ENCODE measurements at places on chromosomes 4 and X.

- DNase-seq: no peak
Measured at GRCh38 chrX:107117993-107118321, 665 bp downstream of the RBM41 start.

DNA sequence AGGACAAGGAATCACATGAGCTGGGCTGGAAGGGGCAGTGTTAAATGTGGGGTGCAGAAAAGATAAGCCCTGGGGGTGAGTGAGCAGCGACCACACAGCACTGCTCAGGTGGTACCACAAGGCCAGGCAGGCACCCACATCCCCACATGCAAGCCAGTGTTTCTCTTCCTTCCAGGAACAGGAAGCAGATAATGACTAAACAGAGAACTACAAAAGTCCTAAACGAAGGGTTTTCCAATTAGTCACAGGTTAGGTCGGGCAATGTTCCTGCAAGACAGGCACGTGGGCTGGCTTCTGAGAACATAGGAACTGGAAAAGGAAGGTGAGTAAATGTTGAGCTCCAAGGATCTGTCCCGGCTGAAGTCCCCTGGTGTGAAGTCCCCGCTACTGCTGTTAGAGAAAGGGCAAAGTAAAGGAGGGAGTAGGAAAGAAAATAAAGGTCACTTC is 19.5 kb downstream of the RELL1 start:
- no peak for DNase-seq

GRCh38 chr4:94762326-94762725 is 4.6 kb downstream of the BMPR1B start:
- no peak for DNase-seq

- no peak for DNase-seq
Measured at GRCh38 chr4:152185786-152186550, 349.9 kb downstream of the FBXW7 start.

- no peak for DNase-seq
Measured at GRCh38 chrX:118593407-118593806, 97.8 kb downstream of the DOCK11 start.

DNA sequence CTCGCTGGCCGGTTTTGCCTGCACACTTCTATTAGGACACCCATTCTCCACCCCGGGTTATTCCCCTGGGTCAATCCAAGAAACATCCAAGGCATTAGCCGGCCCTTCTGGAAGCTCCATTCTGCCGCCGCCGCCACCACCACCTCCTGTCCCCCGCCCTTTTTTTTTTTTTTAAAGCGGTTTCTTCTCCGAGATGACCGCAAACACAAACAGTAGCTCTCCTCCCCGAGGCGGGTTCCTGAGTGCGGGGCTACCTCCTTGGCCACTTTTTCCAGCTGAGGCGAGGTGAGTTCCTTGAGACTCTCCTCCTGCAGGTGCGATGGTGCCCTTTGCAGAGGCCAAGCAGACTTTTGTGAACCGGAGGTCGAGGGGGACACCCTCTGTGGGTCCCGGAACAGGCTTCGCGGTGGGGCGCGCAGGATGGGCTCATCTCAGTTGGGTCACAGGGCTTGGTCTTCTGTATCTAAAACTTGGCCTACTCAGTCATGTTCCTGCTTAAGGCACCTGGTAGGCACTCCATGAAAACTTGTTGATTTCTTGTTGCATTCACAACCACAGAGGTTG is 930 bp downstream of the NWD2 start:
- no peak for DNase-seq

DNA sequence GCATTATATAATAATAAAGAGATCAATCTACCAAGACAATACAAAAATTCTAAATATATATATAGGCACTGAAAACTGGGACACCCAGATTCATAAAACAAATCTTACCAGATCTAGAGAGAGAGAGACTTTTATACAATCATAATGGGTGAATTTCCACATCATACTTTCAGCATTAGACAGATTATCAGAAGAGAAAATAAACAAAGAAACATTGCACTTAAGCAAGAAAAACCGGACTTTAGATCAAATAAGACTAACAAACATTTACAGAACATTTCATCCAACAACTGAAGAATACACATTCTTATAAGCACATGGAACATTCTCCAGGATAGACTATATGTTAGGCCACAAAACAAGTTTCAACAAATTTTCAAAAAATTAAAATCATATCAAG is 245.1 kb downstream of the INPP4B start:
- DNase-seq: no peak

- no peak for DNase-seq
Measured at GRCh38 chr4:93617606-93618005, 210.9 kb upstream of the ATOH1 start.

DNA sequence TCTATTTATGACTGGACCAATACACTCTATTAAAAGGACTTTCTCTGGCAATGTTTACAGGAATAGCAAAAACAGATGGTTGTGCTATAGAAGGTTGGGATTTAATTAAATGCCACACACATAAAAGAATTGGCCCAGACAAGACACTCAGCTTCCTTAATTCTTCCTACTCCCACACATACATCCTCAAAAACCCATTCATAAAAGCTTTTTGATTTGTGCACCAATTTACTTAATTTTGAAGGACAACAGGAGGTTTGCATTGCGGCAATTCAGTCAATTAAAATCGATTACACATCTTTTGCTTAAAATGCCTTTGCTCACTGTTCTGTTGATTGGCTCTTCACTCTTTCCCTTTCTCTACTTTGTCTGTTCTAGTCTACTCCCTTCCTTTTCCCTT is 317.1 kb downstream of the CBLL2 start:
- no peak for DNase-seq

GRCh38 chr4:183507925-183508696 is 3.3 kb downstream of the ING2 start:
- no peak for DNase-seq

DNA sequence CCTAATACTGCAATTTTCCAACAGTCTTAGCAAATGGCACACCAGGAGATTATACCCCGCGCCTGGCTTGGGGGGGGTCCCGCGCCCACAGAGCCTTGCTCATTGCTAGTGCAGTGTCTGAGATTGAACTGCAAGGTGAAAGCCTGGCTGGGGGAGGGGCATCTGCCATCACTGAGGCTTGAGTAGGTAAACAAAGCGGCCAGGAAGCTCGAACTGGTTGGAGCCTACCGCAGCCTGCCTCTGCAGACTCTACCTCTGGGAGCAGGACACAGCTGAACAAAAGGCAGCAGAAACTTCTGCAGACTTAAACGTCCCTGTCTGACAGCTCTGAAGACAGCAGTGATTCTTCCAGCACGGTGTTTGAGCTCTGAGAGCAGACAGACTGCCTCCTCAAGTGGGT is 172.8 kb upstream of the NAP1L5 start:
- DNase-seq: no peak

DNA sequence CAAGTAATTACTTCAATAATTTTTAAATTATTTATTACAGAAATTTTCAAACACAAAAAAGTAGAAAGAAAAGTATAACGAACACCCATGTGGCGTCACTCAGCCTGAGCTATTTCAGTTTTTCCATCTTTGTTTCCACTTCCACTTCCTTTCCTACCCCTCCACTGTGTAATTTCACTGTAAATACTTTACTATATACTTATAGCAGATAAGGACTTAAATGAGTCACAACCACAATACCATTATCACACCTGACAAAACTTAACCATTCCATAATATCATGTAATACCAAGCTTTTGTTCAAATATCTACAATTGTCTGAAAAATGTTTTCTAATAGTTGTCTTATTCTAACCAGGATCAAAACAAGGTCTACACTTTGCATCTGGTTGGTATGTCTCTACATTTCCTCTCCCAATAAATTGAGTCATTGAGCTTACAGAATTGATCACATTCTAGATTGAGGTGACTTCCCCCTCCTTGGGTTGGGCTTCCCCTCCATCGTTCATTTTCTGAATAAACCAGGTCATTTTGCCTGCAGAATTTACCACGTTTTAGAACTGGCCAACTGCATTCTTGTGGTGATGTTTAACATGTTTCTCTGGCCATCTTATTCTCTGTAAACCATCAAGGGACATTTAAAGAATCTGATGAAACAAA is 48.7 kb downstream of the ATP10D start:
- no peak for DNase-seq

DNA sequence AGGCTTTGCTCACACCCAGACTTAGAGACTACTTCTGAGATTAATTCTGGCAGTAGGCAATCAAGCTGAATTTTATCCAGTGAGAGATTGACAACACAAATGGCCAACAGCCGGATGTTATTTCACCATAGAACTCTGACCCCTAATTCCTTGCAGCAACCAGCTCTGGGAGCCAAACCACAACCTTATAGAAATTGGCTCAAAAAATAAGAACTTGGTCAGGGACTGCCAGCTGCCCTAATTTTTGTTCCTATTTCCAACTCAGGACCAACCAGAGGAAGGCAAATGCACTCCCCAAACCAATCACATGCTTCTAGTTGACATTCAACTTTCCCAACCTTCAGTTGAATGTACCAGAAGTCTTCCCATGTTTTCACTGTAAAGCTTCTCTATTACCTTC is 269.7 kb downstream of the HS3ST1 start:
- DNase-seq: no peak

GRCh38 chr4:3021627-3022026 is 52.7 kb downstream of the HTT-AS start:
- DNase-seq: no peak

GRCh38 chrX:9573282-9574106 is 108.6 kb downstream of the TBL1X start:
- no peak for DNase-seq

DNA sequence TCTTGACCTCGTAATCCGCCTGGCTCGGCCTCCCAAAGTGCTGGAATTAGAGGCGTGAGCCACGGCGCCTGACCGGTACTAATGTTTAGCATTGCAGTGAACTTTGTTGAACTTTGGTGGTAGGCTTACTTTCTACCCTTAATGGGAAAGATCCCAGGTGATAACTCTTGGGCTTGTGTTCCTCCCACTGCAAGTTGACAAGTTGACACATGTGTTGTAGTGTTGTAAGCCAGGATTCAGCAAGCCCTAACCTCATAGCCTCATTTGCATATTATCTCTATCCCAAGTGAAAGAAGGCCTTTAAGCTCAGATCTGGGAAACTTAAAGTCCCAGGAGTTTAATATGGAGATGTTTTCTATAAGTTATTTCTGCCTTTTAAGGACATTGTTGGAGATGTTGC is 80.0 kb upstream of the CLCN4 start:
- no peak for DNase-seq

GRCh38 chr4:88045021-88045420 is 37.6 kb downstream of the PKD2 start:
- no peak for DNase-seq

GRCh38 chr4:31104043-31104442 is 383.9 kb downstream of the PCDH7 start:
- DNase-seq: no peak
